ENCODE measurements at places on chromosomes 12 and 14.

GRCh38 chr12:117882181-117882580 lies 86.6 kb downstream of the KSR2 start:
- no peak for DNase-seq

GRCh38 chr14:66038618-66039017 lies 447.6 kb upstream of the CCDC196 start:
- DNase-seq: peak; percentile 67

DNA sequence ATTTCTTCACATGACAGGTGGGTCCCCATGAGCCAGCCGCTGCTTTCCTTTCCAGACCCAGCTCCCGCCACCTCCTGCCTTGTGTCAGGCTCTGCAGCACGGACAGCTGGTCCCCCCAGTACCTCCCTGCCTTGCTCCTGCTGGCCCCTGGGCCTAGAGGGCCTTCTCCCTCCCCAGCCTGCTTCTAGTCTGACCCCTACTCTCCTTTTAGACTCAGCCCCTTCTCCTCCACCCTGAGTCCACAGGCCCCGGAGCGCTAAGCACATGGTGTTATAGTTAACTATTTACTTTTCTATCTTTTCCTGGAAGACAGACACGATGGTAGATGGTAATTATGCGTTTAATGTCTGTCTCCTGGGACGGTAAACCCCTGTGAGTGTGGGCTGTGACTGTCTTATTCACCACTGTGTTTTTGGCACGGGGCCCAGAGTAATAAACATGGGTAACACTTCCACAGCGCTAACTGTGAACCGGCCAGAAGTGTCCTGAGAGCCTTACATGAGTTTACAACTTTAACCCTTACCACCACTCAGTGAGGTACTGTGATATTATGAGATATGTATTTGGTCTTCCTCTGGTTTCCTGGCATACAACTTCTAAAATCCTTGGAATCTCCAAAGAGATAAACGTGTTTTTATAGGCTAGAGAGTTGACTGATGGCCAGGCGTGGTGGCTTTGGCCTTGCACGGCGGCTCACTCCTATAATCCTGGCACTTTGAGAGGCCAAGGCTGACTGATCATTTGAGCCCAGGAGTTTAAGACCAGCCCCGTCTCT lies 41.2 kb downstream of the DGLUCY start:
- peak; percentile 62 for DNase-seq

GRCh38 chr14:51834240-51834639 lies 26.2 kb upstream of the GNG2 start:
- no peak for DNase-seq

GRCh38 chr12:51307655-51308593 lies 16.1 kb downstream of the BIN2 start:
- no peak for DNase-seq

DNA sequence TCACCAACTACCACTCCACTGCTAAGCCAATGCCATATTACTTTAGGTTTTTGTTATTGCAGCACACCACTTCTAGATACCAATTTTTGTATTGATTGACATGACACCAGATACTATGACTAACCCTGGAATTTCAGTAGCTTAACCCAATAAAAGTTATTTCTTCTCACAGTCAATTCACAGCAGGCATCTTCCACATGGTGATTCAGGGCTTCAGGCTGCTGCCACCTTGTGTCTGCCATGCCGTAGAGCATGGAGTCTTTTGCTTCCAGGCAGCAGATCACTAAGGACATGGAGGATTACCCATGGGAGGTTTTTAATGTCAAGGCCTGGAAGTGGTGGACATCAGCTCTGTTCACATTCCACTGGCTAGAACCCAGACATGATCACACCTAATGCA lies 56.4 kb upstream of the LTA4H start:
- DNase-seq: no peak

GRCh38 chr12:31019561-31019960 lies 54.1 kb upstream of the DDX11 start:
- no peak for DNase-seq

All from spinal cord (tissue), 10 donors.